ENCODE measurements at places on chromosomes 13 and 19.

DNA sequence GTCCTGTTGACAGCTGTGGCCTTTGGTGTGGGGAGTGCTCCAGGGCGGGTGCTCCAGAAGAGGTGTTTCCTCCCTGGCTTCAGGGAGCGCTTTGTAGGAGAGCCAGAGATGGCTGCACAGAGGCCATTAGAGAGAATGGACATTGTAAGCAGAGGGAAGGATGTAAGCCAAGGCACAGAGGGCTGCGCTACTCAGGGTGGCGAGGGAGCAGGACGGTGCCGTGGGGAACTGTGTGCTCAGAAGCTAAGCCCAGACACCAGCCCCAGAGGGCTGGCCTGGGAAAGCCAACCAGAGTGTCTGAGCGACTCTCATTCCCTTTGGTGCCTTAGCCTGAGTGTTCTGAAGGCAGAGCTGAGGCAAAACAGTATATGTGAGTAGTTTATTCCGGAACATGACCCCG lies 92.2 kb downstream of the TSHZ3 start:
- no peak for DNase-seq

DNA sequence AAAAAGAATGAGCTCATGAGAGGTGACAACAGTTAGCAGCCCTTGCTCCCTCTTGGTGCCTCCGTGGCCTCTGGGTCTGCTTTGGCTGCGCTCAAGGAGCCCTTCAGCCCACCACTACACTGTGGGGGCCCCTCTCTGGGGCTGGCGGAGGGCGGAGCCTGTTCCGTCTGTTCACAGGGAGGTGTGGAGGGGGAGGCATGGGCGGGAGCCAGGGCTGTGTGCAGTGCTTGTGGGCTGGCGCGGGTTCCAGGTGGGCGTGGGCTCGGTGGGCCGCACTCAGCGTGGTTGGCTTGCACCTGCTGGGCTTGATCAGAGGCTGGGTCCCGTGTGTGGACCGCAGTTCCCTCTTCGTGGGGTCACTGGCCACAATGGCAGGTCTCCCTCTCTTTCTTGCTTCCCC lies 953.4 kb upstream of the PRR20A start:
- DNase-seq: no peak

DNA sequence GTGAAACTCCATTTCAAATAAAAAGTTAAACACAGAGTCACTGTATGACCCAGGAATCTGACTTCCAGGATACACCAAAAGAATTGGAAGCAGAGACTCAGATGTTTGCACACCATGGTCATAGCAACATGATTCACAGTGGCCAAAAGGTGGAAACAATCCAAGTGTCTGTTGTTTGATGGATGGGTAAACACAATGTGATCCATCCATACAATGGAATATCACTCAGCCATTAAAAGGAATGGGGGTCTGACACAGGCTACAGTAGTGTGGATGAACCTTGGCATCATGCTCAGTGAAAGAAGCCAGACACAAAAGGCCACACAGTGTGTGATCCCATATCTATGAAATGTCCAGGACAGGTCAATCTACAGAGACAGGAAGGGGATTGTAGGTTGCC lies 174.3 kb downstream of the PTPRS start:
- DNase-seq: no peak

DNA sequence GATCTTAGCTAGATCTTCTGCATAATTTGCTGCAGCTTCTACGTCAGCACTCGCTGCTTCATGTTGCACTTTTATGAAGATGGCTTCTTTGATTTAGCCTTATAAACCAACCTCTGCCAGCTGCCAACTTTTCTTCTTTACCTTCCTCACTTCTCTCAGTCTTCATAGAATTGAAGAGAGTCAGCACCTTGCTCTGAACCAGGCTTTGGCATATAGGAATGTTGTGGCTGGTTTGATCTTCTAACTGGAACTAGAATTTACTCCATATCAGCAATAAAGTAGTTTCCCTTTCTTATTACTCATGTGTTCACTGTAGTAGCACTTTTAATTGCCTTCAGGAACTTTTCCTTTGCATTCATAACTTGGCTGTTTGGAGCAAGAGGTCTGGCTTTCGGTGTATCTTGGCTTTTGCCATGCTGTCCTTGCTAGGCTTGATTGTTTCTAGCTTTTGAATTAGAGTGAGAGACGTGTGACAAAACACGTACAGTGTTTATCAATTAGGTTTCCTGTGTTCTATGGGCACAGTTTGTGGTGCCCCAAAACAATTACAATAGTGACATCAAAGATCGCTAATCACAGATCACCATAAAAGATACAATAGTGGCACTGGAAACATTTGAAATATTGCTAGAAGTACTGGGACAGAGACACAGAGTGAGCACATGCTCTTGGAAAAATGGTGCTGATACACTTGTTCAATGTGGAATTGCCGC lies 50.7 kb downstream of the NDFIP2 start:
- DNase-seq: no peak

- DNase-seq: no peak
These were observed 39.1 kb upstream of the TFDP1 start for GRCh38 chr13:113545455-113545930.

DNA sequence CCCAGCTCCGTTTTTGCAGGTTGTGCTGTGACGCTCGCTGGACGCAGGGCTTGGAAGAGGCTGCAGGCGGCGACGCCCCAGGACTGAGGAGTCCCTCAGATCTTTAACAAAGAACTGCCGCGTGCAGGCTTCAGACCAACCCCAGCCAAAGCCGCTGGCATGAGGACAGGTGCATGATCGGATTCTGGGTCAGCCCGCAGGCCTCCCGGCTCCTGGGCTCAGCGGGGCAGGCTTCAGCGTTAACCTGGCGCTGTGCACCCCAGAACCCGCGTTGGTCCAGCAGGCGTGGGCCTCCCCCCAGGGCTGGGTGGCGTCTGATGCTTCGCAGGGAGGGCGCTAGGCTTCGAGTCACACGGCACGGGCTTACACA lies 920 bp upstream of the TIMM13 start:
- DNase-seq: no peak

- DNase-seq: no peak
These were observed 15.2 kb upstream of the IZUMO2 start for GRCh38 chr19:50178320-50178719.

DNA sequence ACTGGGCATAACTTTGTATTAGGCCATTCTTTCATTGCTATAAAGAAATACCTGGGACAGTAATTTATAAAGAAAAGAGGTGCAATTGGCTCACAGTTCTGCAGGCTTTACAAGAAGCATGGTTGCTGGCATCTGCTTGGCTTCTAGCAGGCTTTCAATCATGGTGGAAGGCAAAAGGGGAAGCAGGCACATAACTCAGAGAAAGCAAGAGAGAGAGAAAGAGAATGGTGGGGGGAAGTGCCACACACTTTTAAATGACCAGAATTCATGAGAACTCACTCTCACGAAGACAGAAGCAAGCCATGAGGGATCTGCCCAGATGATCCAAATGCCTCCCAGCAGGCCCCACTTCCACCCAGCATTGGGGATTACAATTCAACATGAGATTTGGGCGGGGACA lies 179.7 kb downstream of the SPRY2 start:
- no peak for DNase-seq

DNA sequence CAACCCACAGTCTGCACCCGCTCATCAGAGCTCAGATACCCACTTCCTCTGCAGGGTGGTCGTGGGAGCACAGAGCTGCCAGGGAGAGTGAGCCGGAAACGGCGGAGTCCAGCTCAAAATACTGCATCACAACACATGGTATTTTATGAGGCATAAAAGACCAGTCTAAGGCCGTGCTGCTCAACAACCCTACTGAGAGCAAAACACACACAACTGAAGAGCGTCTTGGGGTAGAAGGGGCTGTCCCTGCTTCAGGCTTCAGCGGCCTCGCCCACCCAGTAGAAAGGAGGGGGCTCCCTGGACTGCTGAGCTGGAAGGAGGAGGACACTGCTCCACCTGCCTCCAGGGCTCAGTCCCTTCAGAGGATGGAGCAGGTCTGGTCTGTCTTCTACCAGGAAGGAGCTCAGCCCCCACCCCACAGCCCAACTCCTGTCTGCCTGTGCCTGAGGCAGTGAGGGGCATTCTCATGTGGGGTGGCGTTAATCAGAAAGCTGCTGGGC lies 36.9 kb downstream of the NAXD start:
- DNase-seq: no peak

GRCh38 chr19:49455773-49456172 lies 2.7 kb downstream of the ALDH16A1 start:
- DNase-seq: no peak

DNA sequence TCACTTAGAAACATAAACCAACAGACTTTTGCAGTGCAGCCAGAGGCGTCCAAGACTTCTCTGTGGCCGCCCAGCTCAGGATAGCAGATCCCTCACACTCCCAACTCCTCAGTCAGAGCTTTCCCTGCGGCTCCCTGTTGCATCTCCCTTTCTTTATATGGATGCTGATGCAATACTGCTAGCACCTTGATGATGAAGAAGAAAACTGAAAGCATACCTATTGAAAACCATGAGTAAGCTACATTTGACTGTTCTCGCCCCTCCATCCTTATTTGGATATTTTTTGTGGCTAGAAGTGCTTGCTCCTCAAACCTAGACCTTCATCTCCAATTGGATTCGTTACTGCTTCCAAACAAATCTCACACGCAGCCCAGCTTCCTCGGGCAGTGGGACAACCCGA lies 57.3 kb upstream of the UBL3 start:
- no peak for DNase-seq

DNA sequence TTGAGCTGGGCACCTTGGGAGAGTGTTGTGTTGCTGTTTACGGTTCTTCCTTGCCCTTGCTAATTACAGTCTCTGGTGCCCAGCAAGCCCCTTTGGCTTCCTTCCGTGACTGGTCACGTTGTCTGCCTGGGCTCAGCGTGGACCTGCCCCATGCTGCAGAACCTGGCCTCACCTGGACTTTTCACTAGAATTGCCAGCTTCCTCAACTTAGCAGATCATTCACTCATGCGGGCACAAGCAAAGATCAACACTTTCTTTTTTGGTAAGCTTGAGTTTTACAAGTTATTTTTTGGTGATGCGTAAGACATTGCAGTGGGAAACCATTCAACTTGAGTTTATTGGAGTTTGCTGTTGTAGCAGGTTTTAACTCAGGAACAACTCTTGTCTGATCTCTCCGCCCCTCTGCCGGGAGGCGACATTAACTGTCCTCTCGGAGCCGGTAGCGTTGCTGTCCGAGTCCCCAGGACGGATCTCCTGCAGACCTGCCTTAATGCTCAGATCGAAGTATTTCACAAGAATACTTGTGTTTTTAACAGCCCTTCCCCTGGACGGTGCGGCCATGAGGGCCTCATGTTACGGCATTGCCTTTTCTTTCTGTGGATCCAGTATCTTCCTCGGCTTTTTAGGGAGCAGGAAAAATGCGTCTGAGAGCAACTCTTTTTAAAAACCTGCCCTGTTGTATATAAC lies 15.7 kb upstream of the TEX29 start:
- no peak for DNase-seq

DNA sequence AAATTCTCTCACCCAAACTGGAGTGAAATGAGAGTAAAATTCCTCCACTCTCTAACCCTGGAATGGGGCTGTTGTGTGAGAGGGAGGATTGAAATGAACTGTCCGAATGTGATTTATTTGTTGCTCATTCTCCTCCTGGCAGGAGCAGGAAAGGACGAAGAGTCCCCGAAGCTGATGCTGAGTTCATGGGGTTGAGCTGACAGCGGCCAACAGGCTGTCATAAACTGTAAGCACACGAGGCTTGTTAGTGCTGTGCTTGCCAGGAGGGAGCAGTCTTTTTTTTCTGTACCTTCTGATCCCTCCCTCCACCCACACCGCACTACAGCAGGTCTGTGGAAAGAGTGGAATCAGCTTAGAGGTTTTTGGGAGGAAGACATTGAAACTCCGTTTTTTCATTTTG lies 33.1 kb upstream of the ZNF331 start:
- DNase-seq: no peak

DNA sequence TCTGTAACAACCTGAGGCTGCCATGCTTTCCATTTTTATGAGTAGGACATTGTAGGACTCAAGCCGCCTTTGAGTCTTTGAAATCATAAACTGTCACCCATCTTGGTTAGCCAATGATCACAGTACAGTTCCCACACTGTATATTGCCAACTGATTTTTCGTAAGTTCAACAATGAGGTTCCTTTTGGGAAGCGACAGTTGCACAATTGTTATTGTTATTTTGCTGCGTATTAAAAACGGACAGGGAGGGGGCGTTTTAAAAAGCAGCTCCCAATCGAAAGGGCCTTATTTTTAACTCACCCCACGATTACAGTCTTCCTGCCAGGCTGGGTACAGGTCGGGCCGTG lies 601 bp downstream of the SLC46A3 start:
- DNase-seq: no peak

DNA sequence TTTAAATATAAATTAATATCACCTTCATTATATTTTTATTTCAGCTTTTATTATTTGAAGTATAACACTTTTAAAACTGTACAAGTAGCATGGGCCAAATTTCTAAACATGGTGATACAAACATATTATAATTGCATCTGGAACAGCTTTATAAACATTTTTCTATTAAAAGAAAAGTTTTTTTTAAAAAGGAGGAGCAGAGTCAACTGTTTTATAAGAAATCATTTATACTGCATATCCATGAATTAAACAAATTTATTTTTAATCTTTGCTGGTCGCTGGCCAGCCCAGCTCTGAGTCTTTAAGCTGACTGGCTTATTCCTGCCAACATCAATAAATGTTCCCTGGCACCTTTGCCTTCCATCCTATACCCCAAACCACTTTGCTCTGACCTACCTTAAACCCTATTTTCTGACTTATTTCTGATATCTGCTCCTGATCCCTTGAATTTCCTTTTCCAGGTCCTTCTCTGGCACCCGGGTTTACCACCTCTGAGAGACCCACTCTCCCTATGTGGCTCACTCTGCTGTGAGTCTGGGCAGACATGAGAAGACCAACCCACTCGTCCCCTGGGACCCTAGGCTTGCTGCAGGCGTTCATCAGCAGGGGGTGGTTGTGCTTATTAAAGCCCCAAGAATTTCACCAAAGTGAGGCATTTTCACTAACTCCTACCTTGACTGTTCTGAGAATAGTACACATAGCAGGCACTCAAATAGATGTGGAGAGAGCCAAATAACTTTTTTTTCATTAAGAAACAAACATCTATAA lies 220.3 kb downstream of the KLF12 start:
- no peak for DNase-seq

- DNase-seq: no peak
These were observed 2.5 kb downstream of the ITPKC start for GRCh38 chr19:40719414-40719894.

- no peak for DNase-seq
These were observed 1237.6 kb downstream of the EFNB2 start for GRCh38 chr13:105297839-105298238.

DNA sequence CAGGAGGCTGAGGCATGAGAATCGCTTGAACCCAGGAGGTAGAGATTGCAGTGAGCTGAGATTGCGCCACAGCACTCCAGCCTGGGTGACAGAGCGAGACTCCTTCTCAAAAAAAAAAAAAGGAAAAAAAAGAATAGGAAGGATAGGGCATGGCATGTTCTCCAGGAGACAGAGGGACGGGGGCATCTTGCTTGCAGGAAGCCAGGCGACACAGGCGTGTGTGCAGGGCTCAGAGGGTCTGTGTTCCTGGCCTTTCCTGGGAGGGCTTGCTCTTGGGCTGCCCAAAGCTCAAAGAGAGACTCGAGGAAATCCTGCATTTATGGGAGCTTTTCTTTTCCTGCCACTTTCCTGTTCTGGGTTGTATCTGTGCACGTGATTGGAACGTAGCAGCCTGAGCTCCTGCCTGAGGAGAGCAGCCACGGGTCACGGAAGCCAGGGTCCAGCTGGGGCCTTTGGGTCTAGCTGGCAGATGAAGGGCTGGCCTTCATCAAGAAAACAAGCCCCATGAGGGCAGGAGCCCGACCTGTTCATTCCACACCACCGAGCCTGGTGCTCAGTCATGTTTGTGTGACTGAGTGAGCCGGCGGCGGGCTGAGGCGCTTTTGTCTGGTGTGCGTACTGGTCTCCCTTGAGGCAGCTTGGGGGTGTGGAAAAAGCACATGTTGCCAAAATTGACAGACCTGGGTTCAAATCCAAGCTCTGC lies 44.5 kb downstream of the CAPN12 start:
- DNase-seq: no peak

Data from activated T-cell treated with anti-CD3 and anti-CD28 coated beads for 1 hour (primary cell).